Activated naive CD4-positive, alpha-beta T cell treated with Interleukin-2 at 50 U/mL for 16 hours (primary cell): ENCODE measurements at places on chromosomes 2 and 18.

DNA sequence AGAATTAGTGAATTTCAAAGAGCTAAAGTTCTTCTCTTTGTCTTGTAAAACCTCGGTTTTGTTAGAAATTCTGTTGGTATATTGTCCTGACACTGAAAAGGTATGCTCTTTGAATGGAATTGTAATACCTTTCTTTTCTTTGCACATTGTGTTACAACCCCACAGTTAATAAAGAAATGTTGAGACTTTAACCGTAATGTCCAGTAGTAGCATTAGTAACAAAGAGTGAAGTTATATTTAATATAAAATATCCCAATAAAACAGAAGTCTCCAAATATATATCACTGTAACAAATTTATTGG is 69.8 kb downstream of the EHBP1 start:
- DNase-seq, result no peak

- no peak for DNase-seq
Measured at GRCh38 chr18:67783196-67783946, 266.9 kb upstream of the DSEL start.

- DNase-seq, result no peak
Measured at GRCh38 chr2:8431446-8432125, 250.3 kb upstream of the ID2 start.

DNA sequence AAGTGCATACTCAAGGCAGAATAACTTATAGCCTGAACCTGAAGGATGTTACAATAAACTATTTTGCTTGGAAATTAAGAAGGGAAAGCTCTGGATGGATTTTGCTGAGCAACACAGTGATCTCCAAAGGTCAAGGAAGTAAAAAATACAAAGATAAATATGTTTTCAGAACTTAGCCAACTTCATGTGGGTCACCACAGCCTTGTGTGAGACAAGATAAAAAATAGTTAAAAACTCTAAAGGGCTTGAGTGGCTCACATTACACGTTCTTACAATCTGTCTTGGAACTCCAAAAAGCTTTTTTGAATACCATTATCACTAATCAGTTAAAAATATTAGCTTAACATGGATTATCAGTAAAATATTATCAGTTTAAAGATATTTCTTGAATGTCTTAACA is 28.9 kb upstream of the MTX2 start:
- no peak for DNase-seq

DNA sequence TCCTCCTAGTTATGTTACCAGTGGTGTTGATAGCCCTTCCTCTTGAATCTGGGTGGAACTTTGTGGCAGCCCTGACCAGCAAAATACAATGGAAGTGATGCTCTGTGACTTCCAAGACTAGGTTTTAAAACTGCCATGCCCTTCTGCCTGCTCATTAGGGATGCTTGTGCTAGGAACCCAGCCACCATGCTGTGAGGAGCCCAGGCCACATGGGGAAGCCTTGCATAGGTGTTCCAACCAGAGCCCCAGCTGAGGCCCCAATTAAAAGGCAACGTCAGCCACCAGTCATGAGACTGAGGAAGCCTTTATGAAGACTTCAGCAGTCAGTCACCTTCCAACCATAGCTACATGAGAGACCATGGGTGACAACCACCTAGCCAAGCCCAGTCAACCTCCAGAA is 14.0 kb upstream of the MAPRE2 start:
- no peak for DNase-seq

DNA sequence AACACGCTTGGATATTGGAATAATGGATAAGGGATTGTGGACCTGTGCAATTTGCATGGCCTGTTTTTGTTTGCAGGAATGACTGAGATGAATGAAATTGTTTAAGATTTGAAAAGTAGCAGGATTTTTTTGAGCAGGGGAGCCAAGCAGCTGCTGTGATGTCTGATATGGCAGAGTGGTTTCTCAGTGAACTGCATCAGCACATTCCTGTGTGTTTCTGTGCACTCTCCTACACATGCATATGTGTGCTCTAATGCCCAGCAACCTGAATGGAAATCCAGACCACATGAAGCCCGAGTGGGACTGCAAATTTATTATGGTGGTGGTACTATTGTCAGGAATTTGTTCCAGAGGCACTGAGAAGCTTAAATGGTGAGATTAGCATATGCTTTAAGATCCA is 161.7 kb downstream of the PARD3B start:
- no peak for DNase-seq

DNA sequence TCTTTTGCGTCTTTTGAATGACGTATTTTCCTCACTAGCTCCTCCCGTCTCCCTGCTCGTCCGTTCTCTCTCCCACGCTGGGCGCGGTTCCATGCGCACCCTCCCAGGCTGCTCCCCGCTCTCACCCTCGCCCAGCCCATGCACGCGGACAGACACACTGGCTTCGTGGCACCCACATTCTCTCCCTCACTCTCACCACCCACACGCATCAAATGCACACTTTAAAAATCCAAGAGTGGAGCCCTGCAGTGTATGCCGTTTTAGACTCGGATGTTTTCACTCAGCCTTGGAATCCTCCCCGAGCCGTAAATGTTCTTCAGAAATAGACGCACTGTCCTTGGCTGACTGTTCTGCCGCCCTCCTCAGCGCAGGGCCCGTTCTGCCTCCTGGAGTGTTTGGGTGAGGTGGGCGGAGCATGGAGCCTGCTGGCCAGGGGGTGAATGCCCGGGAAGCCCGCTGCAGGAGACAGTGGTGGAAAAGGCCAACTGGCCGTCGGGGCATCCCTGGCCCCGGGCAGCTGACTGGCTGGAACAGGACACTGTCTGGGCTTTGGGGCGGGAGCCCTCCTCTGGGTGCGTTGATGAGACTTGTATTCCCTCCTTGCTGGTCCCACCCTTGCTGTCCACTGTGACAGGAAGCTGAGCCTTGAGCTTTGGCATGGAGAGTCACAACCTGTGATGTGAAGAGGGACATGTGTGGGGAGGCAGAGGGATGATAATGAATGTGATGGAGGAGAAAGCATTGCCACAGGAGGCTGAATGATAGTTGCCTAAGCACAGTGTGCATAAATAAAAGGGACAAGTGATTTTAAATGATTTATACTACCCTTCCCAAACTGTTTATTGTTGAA is 35.4 kb upstream of the LYPD6B start:
- no peak for DNase-seq

- DNase-seq, result no peak
Measured at GRCh38 chr2:129925381-129925780, 54.1 kb upstream of the RAB6C start.

DNA sequence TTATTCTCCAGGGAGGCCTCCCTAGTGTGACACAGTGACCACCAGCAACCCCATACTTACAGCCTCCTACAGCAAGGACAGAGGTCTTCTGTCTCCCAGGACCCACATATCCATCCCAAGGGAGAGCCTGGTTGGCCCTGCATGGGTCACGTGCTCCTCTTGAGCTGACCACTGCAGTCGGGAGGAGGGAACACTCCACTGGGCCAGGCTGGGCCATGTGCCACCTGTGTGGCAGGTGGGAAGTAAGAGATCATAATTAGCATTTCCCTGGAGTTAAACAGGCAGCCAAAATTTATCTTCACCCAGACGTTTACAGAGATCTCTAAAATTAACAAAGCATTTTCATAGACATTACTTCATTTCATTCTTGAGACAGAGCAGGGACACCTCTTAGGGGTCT is 33.4 kb upstream of the MLPH start:
- no peak for DNase-seq

- DNase-seq, result no peak
Measured at GRCh38 chr2:194385376-194385775, 1271.7 kb upstream of the SLC39A10 start.
